Stimulated activated CD4-positive, alpha-beta T cell treated with anti-CD3 and anti-CD28 coated beads, Interleukin-2, amount 100 ng/mL, for 24 hours (primary cell): ENCODE measurements at places on chromosomes 1 and 21.

GRCh38 chr1:27906759-27907158 is 28.0 kb upstream of the SMPDL3B start:
- DNase-seq = no peak

- no peak for DNase-seq
Measured at GRCh38 chr1:111323231-111323630, 32.6 kb downstream of the CHIA start.

DNA sequence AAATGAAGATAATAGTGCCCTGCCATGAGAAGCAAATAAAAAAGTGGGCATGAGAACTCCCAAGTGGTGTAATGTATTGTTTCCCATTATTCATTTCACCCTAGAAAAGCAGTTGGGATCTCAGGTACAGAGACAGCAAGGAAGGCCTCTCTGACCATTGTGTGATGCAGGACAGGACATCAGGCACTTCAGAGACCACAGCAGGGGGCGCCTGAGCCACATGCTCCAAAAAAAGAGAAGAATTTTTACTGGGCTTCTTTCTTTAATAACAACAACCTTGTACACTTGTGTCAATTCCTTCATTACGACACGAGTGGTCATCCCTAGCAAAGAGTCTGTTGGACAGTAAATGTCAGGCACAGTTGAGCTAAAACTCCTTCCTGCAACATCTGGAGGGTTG is 533.3 kb downstream of the OMA1 start:
- DNase-seq = no peak

DNA sequence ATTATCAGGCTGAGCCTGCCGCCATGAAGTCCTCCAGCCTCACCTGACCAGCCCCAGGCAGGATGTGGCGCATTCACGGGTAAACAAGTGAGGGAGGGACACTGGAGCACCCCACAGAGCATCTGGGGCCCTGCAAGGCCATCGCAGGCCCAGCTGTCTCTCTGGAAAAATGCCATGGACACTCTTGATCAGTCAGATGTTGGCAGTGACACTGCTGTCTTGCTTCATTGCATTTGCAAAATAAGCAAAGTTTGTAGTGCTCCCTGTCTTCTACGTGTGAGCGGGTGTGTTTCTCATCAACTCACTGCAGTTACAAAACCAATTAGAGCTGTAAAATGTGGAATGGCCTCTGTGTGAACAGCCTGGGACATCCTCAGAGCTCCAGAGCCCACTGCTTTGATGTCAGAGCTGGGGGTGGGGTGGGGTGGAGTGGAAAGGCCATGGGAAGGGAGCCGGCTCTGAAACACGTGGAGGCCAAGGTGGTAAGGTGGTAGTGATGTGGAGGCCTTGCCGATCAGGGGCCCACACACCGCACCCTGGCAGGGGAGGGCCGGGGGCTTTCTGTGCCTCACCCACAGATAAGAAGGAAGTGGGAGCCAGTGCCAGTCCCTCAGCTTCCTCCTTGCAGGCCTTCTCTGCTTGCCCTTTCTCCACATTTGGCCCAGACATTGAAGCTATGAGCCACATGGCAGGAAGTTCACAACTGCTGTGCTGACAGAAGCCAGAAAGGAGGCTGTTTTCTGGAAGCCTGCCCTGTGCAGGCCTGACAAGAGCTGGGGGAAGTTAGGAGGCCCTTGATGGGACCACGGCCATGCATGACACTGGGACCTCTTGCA is 254.9 kb downstream of the RHOU start:
- no peak for DNase-seq

DNA sequence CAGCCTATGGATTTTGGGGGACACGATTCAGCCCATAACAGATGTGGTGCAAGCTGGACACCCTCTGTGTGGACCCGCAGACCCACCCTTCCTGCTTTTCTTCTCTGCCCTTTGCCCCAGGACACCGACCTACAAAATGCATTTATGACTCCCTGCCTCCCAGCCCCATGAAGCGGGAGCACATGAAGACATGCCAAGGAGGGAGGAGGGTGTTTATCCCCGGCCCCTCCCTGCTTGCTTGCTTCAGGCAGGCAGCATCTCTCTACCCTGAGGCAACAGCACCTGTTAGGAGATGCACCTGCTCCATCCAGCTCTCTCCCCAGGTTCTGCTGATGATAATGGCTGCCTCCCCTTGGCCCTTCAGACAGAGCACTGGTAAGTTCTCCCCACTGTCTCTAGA is 187.5 kb downstream of the PSMG1 start:
- no peak for DNase-seq

DNA sequence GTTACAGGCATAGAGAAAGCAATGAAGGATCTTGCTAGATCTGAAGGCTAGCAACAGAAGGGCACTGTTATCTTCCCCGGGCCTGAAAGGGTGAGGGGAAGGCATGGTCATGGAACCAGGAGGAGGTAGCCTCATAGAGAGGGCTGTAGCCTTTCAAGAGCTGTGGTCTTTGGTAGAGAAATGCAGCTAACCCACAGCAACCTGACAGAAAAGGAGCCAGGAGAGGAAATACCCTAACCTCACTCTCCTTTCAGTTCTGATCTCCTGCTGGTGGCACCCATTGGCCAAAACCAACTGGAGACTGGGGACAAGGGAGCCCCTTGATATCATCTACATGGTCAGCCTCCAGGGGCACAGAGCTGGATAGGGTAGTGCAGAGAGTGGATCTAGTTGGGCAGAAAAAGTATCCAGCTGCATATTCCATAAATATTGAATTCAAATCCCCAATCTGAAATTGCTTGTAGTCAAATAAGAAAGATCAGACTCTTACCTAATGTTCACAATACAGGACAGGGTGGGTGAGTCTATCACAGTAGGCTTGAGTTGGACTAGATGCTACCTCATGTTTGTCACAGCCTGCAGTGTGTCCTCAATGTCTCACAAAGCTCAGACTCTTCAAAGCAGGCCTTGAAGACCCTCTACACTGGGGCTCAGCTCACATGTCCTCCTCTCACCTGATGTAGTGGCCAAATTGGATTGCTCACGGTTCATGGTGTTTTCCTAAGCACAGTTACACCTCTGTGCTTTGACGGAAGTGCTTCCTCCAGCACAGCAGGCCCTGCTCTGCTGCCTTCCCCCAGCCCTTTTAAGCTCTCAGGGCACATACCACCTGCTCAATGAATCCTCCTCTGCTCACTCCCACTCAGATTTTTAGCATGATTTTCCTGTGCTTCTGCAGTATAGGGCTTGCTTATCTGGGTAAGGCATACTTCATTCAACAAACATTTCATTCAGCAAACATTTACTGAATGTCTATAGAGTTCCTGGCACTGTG is 74.1 kb upstream of the JUN start:
- peak; percentile 4 for DNase-seq

GRCh38 chr1:18489417-18490143 is 8.8 kb downstream of the KLHDC7A start:
- no peak for DNase-seq

- DNase-seq = peak; percentile 65
Measured at GRCh38 chr1:31739346-31739745, 24.8 kb downstream of the ADGRB2 start.

DNA sequence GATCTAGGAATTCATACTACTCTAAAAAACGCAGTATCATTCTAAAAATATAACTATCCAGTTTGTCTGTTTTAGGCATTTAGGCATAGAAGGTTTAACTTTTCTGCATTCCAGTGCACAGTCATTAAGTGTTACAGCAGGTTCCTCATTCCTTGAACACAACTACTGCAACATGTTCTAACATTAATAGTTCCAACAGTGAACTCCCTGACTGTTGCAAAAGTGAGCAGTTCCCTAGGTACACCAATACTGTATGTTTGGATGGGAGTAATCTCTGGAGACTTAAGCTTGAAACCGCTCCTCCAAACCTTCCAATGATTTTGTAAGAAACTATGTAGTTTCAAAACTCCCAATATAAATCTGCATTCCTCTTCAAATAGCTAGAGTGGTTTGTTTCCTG is 46.2 kb downstream of the UCHL5 start:
- no peak for DNase-seq

- peak; percentile 20 for DNase-seq
Measured at GRCh38 chr1:45785583-45785982, 17.8 kb upstream of the MAST2 start.

- DNase-seq = no peak
Measured at GRCh38 chr1:37720231-37721130, 28.2 kb downstream of the CDCA8 start.

DNA sequence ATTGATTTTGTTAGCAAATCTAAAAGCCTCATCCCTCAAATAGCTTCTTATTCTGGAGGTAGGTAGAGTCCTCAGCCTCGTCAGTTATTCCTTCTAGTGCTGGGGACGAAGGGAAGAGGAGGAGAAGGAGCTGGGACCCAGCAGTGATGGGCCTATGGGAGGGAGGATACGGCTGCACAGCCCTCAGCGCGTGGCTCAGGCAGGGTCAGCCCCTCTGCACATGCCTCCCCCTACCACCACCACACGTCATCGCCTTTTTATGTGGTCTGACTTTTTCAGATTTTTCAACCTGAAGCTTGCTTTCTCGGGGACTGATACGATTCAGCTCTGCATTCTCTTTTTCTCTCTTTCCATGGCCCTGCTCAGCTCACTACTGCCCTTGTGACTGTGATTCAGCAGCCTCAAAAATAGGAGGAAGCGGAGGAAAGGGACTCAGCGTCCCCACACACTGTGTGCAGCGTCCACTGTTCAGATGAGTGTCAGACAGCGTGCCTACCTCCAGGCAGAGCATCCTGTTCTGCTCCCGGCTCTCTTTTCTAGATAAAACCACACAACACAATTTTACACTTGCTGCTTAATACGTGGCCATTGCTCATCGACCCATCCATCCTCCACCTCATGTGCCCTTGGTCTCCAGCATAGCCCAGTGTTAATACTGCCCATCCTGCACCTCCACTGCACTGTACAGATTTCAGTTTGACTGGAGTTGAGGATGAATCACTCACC is 827 bp downstream of the OR2B11 start:
- no peak for DNase-seq

DNA sequence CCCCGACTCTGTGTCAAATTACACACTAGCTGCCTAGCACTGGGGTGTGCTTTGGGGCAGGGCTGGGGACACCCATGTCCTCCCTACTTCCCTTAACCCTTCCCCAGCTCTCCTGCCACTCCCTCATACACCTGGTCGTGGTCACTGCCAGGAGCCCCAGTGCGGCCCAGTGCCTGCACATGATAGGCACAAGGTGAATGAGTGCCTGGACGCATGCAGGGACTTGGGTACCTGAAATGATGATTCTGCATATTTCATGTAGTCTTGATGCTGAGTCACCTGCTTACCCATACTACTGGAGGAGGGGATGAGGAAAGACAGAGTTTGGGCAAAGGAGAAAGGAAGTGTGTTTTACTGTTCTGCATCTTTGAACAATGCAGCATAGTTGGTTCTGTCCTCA is 1.5 kb upstream of the VANGL2 start:
- DNase-seq = no peak

GRCh38 chr1:194084755-194085154 is 898.3 kb upstream of the B3GALT2 start:
- no peak for DNase-seq

- no peak for DNase-seq
Measured at GRCh38 chr1:83692524-83693381, 306.2 kb downstream of the TTLL7 start.

DNA sequence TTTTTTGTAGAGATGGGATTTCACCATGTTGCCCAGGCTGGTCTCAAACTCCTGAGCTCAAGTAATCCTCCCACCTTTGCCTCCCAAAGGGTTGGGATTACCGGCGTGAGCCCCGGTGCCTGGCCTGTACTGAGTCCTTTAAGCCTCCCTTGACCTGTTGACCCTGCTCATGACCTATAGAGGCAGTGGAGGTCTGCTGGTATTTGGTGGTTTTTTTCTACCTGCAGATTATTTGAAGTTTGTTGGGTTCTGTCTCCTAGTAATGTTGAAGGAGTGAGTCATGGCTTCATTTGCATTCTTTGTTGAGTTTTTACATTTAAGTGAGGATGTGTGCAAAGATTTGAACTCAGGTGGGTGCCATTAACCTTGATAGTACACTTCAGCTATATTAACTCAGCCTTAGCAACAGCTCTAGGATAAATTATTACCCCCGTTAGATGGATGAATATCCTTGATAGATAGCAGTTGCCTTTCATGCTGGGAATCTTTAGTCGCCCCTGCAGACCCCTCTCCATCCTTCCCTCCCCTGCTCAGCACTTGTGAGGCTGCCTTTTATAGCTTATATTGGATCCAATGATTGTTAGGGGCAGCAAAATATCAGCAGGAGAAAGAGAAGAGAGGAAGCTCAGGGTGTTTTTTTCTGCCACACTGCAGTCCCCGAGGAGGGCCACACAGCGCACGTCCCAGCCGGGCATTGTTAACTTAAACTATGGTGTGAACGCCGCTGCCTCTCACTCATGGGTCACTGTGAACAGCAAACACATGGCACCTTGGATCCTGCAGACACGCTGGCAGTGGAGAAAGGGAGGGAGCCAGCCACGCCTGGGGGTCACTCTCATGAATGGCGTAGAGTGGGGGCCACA is 14.9 kb upstream of the NPPB start:
- DNase-seq = no peak

- no peak for DNase-seq
Measured at GRCh38 chr1:172753964-172754363, 95.1 kb downstream of the FASLG start.

DNA sequence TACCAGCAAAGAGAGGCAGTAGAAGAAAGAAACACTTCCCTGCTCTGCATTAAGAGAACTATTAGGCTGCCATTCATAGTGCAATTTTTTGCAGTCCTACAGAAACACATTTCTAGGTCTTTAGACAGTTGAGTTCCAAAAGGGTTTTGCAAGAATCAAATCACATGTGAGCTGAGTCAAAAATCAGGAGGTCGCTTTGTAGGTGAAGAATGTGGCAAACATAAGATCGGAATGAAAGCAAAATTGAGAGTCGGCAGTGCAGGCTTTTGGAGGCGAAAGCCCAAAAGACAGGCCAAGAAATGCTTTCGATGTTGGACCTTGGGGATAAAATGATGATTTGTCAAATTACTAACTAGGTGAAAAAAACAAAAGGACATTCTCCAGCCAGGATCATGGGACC is 213.5 kb upstream of the NRIP1 start:
- DNase-seq = no peak

DNA sequence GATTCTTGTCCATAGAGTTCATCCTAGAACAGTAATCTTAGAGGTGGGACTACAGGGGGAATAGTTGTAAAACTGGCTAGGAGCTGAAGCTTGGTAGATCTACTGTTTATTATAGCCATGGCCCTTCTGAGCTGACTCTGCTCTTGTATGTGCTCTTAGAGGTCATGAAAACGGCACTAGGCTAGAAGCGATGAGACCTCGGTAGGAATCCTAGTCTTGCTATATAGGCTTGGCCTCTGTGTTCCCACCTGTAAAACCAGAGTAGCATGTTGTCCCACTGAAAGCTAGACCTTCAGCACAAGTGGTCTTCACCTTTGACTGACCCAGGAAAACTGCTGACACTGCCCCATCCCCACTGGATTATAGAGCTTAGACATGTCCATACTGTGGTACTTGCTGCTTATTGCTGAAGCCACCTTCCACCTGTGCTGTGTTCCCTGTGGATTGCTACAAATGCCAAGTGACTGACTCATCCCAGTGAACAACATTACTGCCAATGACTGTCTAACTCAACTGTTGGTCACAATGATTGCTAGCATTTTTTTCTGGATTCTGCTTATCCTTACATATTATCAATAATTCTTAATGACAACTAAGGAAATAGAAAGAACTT is 23.0 kb upstream of the PIGC start:
- no peak for DNase-seq
